ENCODE measurements at places on chromosomes 3 and 15. TPM values are rescaled to one million over a fixed set of nuclear protein-coding genes. Genes with fewer than 3 reads are reported as not detected.

STARD9 gene
- total RNA-seq = 6.1 TPM

SLC24A5 gene
- total RNA-seq = not detected

AMIGO3 gene
- under 0.01 TPM for total RNA-seq

CCDC33 gene
- total RNA-seq = 0.16 TPM

MKRN3 gene
- 0.32 TPM for total RNA-seq

ZNF502 gene
- total RNA-seq = 4.6 TPM

NECTIN3 gene
- 40.4 TPM for total RNA-seq

PRR23A gene
- not detected for total RNA-seq

REC114 gene
- total RNA-seq = not detected

SLC26A6 gene
- 16.7 TPM for total RNA-seq

FGD5 gene
- total RNA-seq = 0.16 TPM

DUOXA2 gene
- total RNA-seq = not detected

C3orf80 gene
- total RNA-seq = not detected

LYSMD2 gene
- total RNA-seq = 2.5 TPM

CDHR4 gene
- 0.43 TPM for total RNA-seq

HTR3E gene
- not detected for total RNA-seq

KCNAB1 gene
- total RNA-seq = under 0.01 TPM

SAMD7 gene
- not detected for total RNA-seq

GRAMD1C gene
- 6.8 TPM for total RNA-seq

NRROS gene
- total RNA-seq = 0.63 TPM

MESP2 gene
- 1.9 TPM for total RNA-seq

AQP9 gene
- total RNA-seq = not detected

KIF15 gene
- total RNA-seq = 1.3 TPM

GPD1L gene
- total RNA-seq = 13.9 TPM

PIGZ gene
- total RNA-seq = 1.3 TPM

DUOX1 gene
- under 0.01 TPM for total RNA-seq

TP63 gene
- 0.09 TPM for total RNA-seq

MOBP gene
- total RNA-seq = not detected

ADGRG7 gene
- total RNA-seq = not detected

LDHAL6B gene
- total RNA-seq = not detected

GRAMD2A gene
- 0.09 TPM for total RNA-seq

RTP1 gene
- total RNA-seq = not detected

GUCA1C gene
- not detected for total RNA-seq
